Stimulated activated CD8-positive, alpha-beta memory T cell treated with anti-CD3 and anti-CD28 coated beads, Interleukin-15, amount 100 ng/mL, for 24 hours (primary cell): ENCODE measurements at places on chromosomes 3 and 15.
A peak's percentile ranks its signal among the peaks of the same experiment; 100 is the strongest.

GRCh38 chr3:58526515-58526957 lies 10.5 kb downstream of the ACOX2 start:
- no peak for DNase-seq

DNA sequence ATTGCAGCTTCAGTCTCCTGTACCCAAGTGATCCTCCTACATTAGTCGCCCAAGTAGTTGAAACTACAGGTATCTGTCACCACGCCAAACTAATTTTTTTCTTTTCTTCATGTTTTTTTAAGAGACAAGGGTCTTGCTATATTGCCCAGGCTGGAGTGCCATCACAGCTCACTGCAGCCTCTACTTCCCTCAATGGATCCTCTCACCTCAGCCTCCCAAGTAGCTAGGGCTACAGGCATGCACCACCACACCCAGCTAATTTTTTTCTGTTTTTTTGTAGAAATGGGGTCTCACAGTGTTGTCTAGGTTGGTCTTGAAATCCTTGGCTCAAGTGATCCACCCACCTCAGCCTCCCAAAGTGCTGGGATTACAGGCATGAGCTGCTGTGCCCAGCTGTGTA lies 89.5 kb downstream of the ZNF609 start:
- no peak for DNase-seq

DNA sequence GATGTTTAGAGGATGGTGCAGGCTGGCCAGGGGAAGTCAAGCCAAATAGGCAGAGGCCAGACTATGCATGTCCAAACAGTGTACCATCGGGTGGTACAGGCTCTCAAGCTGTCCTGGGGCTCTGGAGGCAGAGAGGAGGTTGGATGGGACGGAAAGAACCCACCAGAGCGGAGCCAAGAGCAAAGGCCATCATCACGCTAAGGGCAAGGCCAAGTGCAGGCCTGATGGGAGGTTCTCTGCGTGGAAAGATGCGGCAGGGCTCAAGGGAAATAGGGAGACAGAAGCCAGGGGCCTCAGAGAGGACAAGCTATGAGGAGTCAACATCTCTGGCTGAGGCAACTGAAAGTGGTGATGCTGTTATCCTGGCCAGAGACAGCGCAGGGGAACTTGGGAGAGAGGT lies 102.7 kb downstream of the ASB7 start:
- no peak for DNase-seq

DNA sequence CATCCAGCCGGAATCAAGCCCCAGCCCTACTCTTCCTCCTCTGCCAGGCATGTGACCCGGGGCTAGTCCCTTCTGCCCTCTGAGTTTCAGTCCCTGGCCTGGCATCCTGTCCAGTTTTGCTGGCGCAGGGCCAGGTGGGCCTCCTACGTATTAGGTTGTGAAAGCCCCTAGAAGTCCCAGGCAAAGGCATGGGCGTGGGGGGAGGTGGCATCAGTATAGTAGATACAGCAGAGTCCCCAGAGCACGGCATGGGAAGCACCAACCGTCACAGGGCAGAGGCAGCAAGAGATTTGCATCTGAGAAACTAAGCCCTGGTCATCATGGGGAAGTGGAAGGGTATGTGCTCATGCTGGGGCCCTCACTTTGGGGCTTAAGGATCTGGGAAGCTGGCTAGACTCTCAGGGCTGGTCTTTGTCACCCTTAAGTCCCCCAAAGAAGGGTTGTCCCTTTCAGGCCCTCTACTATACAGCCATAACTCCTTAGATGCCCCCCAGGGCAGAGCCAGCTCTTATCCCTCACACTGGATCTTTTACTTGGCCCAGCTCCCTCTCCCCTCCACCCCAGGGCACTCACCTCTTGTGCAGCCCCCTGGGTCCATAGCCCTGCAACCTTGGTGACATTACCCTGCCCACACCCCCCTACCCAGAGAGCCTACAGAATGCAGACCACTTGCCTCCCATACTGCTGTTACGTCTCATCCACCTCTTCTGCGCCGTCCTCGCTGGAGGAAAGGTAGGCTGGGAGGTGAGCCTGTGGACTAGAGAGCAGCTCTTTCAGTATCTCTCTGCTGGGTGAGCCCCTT lies 11.3 kb downstream of the NBEAL2 start:
- DNase-seq = no peak

GRCh38 chr3:15009167-15009566 lies 55.9 kb downstream of the MRPS25 start:
- DNase-seq = no peak

GRCh38 chr15:95501865-95502264 lies 828.6 kb upstream of the NR2F2 start:
- DNase-seq = no peak

- DNase-seq = no peak
Measured at GRCh38 chr3:36904641-36905040, 40.2 kb downstream of the TRANK1 start.

DNA sequence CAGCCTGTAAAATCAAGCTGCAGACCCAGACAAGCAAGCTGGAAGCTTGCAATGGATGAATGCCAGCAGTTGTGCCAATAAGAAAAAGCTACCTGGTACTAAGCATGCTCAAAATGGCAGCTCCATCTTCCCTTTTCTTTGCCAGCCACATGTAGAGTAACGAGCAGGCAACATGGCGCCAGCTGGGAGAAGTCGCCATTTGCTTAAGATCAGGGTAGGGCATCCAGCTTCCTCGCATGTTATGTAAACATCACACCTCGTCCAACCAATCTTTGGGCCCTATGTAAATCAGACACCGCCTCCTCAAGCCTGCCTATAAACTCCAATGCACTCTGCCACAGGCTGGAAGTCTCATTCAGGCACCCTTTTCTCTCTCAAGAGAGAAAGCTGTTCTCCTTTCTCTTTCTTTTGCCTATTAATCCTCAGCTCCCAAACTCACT lies 973.9 kb downstream of the FHIT start:
- DNase-seq = no peak

DNA sequence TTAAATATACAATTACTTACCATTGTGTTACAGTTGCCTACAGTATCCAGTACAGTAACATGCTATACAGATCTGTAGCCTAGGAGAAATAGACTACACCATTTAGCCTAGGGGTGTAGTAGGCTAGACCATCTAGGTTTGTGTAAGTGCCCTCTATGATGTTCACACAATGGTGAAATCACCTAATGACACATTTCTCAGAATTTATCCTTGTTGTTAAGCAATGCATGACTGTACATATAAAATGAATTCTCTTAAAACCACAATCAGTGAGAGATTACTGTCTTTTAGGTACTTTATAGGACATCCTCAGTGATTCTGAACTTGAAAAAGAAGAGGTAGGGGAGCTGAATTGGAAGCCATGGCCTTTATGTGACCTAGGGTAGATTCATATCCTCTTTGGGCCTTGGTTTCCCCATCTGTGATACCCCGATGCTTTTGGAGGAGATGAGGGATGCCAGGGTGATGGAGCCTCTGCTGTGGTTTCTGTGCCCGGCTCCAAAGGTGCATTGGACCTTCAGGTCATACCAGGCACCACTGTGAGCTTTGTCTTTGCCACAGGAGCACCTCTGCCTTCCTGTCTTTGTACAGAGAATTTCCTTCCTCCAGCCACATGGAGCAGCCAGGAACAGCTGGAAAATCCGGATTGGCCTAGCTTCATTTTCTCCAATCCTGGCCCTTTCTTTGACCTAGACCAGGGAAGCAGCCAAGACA lies 51.9 kb upstream of the FLNB start:
- DNase-seq = no peak

GRCh38 chr3:156685752-156686151 lies 11.4 kb downstream of the TIPARP start:
- DNase-seq = no peak

GRCh38 chr3:81197386-81197785 lies 564.1 kb downstream of the GBE1 start:
- DNase-seq = no peak

DNA sequence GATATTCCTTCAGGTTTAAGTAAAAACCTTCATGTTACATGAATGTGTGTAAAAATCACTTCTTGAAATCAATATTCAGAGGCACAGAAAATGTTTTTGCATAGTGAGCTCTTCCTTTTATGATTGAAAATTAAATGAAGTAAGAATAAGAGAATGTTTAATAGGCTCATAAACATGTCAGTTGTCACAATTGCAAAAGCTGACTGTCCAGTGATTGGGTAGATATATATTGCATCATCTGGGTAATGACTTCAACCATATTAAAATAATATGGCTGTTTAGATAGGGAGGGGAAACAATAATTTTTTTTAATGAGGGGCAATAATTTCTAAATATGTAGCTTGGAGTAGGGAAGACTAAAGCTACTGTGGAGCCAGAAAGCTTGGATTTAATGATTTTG lies 529.8 kb upstream of the GOLIM4 start:
- no peak for DNase-seq

- peak; percentile 16 for DNase-seq
Measured at GRCh38 chr15:84570164-84570735, 30.6 kb upstream of the ZSCAN2 start.

- no peak for DNase-seq
Measured at GRCh38 chr15:74613953-74614743, 1.5 kb upstream of the CLK3 start.

DNA sequence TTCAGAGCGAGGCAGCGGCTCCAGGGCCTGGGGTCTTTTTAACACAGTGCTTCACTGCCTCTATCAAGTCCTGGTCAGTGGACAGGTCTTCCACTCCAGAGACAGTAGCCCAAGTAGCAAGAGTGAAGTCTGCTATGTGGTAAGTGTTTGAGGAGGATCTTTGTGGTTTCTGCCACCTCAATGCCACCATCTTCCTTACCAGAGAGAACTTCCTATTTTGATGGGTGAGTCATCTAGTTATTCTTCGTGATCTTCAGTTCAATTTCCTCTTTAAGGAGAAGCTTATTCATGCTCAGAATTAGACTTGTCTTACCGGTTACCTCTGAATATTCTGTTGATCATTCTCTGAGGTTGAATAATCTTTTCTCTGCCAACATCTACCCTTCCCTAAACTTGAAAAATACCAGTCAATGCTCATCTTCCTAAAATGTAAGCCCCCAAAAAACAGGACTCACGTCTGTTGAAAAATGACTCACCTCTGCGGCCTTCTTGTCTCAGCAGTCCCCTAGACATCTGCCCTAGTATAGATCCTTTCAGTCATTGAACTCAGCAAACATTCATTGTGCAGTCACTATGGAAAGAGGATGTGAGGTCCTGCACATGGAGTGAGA lies 32.2 kb upstream of the BCL6 start:
- DNase-seq = no peak

GRCh38 chr3:15616053-15616452 lies 14.5 kb downstream of the BTD start:
- no peak for DNase-seq

- DNase-seq = no peak
Measured at GRCh38 chr15:75193272-75193671, 8.4 kb upstream of the C15orf39 start.

DNA sequence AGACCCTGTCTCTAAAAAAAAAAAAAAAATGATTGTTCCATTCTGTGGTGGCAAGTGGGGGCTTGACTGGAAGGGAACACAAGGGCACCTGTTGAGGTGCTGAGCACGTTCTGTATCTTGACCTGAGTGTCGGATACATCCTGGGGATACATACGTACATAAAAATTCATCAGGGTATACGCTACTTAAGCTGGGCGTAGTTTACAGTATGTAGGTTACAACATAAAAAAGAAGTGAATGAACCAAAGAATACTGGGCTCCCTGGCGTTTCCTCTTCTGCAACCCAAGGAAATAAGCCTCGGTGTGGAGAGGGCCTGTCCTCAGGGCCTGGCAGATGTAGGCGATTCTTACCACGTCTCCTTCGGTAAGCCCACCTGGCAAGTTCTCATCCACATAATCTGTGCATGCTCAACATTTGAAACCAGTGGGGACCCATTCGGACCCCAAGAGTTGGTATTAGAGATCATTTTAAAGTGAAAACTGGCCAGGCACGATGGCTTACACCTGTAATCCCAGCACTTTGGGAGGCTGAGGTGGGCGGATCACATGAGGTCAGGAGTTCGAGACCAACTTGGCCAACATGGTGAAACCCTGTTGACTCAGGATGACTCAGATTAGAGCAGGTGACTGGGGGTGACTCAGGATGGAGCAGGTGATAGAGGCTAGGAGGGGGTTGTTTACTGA lies 5.1 kb upstream of the MUC20 start:
- DNase-seq = no peak

GRCh38 chr3:107796791-107797190 lies 274.0 kb downstream of the BBX start:
- DNase-seq = no peak

DNA sequence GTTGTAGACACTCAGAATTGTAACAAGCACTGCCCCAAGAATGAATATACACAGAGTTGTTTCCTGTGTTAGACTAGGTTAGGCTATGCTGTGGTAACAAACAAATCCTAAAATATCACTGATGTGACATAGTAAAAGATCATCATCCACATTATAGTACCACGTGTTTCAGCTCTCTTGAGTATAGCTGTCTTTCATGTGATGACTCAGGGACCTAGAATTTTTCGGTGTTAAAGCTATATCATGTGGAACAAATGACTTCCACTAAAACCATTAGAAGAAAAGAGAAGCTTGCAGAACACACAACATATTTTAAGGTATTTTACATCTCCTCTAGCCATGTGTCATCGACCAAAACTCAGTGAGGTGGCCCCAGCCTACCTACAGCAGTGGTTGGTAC lies 307.9 kb upstream of the RBMS3 start:
- DNase-seq = no peak

- DNase-seq = no peak
Measured at GRCh38 chr3:127822682-127823425, 539 bp upstream of the MGLL start.

DNA sequence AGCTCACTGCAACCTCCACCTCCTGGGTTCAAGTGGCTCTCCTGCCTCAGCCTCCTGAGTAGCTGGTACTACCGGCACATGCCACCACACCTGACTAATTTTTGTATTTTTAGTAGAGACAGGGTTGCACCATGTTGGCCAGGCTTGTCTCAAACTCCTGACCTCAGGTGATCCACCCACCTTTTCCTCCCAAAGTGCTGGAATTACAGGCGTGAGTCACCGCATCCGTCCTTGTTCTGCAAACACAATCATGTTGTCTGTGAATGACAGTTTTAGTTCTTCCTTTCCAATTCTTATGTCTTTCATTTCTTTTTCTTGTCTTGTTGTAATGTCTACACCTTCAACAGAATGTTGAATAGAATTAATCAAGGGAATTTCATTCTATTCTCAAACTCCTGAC lies 16.3 kb upstream of the SMCO1 start:
- no peak for DNase-seq

DNA sequence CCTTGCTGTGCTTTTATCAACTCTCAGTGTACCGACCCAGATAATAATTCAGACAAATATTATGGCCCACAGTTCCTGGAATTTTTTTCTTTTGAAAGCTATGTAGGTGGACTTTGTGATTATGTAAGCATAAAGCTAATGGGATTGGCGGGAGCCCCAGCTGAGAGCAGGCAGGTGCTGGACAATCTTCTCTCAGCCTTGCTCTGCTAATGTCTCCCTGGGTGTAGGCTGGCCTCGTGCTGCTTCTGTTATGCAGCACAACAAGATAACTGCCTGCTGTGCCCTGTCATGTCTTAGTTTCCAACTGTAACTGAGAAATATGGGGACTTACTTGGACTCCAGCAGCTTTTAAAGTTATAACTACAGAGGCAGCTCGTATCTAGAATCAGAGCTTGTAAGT lies 415.0 kb downstream of the PDCD6IP start:
- no peak for DNase-seq
